Left lung (tissue), 14 donors: ENCODE measurements at places on chromosomes 12 and 14. TPM values are rescaled to one million over a fixed set of nuclear protein-coding genes. Genes with fewer than 3 reads are reported as not detected.

- no peak for DNase-seq
Measured at GRCh38 chr12:95661360-95661759, 110.1 kb upstream of the USP44 start.

DNA sequence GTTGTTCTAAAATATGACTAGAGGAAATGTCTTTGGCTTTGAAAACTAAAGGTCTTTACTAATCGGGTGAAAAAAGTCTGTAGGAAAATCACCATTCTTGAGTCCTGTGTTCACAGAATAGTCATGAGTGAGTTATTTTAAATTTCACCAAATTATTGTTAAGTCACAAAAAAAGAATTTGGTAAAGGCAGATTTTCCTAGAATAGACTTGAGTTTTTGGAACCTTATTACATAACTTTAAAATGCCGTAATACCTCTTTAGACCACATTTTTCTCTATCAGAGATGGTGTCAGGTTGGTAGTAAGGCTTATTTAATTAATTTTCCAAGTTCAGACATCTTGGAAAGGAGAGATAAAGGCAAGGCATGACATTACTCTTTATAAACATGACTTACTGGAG is 184.7 kb upstream of the GARIN2 start:
- no peak for DNase-seq

DNA sequence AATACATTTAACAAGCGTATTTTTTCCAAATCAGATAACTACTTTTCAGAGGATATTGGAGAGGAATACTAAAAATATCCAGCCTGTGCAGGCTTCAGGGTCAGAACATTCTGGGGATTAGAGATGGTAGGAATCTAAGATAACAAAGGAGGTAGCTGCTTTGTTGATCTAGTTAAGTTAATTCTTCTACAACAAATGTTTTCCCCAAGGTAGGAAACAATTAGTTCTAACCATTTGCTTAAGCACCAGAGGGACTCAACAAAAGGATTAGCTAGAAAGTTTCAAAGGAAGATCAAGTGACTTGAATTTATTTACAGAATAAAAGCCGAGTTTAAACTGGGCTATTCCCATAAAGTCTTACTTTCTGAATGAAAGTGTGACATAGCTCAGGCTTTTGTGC is 524.2 kb downstream of the TMTC2 start:
- DNase-seq = no peak

Gene KRT3
- not detected for polyA plus RNA-seq

- no peak for DNase-seq
Measured at GRCh38 chr12:3565985-3566384, 75.0 kb downstream of the PRMT8 start.

GRCh38 chr14:53325176-53325806 is 172.2 kb upstream of the DDHD1 start:
- no peak for DNase-seq

GRCh38 chr12:105454688-105455087 is 124.2 kb downstream of the C12orf75 start:
- DNase-seq = no peak
